Activated T-helper 17 cell treated with anti-CD3 and anti-CD28 coated beads, Interleukin-2, amount 50 U/mL, for 72 hours (primary cell): ENCODE measurements at places on chromosomes 6 and 20.

DNA sequence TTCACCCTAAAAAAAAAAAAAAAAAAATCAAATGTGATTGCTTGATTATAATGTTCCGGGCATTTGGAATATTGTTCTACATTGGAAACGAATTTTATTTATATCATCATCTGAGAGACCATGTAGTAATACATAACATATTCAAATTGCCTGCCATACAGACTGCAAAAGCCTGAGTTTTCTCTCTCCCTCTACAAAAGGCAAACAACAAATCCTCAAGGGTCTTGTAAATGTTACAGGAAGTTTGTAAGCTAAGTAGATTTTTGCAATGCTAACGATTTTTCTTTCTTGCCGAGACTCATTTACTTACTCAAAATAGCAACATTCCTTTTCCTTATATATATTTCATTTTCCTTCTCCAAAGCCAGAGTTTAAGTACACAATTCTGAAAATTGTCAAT, 49.0 kb upstream of the HTR1E start:
- ATAC-seq: no peak

GRCh38 chr6:99093456-99094190, 145.9 kb upstream of the FBXL4 start:
- no peak for ATAC-seq

- peak; percentile 55 for ATAC-seq
These were observed 15.4 kb upstream of the TRIB3 start for GRCh38 chr20:364905-365794.

DNA sequence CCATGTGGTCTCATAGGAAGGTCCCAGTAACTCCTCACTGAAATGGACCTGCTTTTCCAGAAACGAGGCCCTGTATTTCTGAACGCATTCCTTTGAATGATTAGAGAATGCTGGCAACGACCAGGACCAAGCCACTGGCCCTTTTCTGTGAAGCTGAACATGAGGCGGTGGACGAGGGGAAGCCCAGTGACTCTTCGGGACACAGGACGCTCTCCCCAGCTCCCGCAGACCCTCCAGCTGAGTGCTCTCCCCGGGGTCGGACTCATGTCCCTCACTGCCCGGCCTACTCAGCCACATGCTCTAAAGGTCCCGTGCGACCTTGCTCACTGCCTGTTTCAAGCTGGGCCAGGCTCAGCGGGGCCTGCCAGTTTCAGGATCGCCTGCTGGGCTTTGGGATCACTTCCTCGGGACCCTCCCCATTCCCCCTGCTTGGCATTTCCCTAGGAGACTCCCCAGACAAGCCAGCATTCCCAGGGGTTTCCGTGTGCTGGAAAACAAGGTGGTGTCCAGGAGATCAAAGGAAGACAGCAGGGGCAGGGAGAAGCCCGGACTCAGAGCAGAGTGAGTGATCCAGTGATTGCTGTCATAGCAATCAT, 2.6 kb upstream of the CST9 start:
- no peak for ATAC-seq

GRCh38 chr20:52410182-52410647, 218.6 kb upstream of the ZFP64 start:
- peak; percentile 73 for ATAC-seq
